ENCODE measurements at places on chromosomes 3 and 15.

- no peak for DNase-seq
Measured at GRCh38 chr3:142866841-142867631, 21.8 kb downstream of the PCOLCE2 start.

DNA sequence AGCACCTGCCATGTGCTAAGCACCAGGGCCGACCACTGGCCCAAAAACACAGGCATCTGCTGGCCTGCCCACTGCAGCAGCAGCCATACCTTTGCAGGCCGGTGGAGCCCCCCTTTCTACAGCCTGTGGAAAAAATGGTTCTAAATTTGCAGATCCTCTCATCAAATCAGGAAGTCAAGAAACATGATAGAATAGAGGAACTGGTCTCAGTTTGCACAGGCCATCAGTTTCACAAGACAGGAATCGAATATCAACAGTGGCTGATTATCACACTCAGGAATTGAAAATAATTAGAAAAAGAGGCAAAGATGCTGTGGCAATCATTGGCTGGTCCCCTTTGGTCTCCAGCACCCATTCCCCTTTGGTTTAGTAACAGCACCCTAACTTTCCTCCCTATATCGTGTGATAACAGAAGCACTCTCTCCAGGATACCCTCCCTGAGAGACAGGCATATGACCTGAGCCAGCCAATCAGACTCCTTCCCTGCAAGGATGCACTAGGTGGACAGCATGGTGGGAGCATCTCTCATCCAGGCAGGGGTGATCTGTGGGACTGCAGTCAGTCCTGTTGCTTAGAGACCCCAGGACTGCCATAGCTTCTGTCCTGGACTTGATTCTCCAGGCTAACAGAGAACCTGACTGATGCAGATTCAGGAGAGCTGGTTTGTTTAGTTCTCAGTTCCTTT lies 3.5 kb upstream of the PAK6 start:
- DNase-seq = no peak

DNA sequence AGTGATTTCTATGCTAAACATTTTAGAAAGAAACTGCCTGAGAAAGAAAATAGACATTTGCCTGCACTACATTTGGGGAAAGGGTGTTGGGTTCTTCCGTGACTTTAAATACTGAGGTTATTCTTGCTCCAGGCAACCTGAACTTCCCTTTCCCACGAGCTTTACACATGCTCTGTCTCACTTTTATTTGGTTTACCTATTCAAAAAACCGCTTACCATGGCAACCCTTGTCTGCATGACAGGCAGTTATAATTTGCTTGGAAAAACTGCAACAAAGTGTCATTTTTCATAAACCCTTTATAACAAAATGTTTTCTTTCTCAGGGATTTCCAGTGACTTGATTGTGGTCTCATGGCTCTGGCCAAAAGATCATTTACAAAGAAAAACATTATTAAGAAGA lies 416.3 kb upstream of the MEIS2 start:
- DNase-seq = no peak

- DNase-seq = no peak
Measured at GRCh38 chr3:70488816-70489215, 176.4 kb upstream of the MDFIC2 start.

- DNase-seq = no peak
Measured at GRCh38 chr15:36370051-36370730, 209.2 kb upstream of the CDIN1 start.

DNA sequence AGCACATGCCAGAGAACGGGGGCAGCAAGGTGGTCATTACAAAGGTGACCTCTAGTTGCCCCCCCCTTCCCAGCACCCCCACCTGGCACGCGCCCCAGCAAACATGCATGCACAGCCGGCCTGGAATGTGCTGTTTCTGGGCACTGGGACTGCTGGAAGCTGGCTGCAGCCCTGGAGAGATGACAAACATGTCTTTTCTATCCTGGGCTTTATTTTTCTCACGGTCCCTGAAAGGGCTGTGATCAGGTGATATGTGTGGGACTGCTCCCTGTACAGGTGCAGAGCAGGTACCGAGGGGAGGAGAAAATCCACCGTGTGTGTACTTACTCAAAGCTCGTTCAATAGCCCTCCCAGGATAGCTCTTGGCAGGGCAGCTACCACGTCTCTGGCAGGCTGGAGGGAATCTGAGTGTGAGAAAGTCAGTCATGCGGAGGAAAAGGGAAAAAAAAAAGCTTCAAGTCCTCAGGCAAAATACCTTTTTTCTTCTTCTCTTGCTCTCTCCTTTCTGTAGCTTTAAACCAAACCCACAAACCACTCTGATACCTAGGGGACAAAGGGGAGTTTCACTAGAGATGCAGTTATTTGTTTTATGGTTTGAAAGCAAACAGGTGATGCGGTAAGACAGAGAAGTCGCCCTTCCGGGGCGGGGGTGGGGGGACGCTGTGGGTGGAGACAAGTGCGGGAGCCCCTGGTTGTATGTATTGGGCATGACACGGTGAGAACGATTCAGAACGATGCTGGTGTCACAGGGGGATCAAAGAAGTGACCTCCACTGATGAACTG lies 5.0 kb upstream of the HES1 start:
- peak; percentile 53 for DNase-seq

- DNase-seq = no peak
Measured at GRCh38 chr15:53513431-53513830, 246.0 kb downstream of the WDR72 start.

DNA sequence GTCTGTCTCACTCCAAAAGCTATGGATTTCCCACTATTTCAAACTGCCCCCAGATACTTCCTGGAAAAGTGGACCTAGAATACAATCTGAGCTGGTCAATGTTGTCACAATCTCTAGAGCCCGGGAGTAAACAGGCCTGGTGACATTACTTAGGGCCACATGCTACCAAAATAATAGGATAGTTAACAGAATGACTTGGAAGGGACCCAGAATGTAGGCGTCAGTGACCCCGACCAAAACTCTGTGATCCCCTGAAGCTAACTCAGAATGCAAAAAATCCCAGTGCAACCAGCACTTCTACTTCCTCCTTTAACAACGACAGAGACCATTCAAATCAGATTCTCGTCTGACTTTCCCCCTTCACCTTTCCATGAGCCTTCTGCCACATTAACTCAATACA lies 51.5 kb upstream of the CDV3 start:
- DNase-seq = no peak

DNA sequence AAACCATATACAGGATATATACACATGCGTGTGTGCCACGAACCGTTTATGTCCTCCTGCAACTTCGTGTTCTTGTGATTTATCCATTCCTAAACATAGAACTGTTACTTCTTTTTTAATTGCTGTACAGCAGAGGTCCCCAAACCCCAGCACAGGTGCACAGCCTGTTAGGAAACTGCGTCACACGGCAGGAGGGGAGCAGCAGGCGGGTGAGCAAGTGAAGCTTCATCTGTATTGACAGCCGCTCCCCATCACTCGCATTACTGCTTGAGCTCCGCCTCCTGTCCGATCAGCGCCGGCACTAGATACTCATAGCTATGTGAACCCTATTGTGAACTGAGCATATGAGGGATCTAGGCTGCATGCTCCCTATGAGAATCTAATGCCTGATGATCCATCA lies 34.9 kb upstream of the NRROS start:
- DNase-seq = no peak

DNA sequence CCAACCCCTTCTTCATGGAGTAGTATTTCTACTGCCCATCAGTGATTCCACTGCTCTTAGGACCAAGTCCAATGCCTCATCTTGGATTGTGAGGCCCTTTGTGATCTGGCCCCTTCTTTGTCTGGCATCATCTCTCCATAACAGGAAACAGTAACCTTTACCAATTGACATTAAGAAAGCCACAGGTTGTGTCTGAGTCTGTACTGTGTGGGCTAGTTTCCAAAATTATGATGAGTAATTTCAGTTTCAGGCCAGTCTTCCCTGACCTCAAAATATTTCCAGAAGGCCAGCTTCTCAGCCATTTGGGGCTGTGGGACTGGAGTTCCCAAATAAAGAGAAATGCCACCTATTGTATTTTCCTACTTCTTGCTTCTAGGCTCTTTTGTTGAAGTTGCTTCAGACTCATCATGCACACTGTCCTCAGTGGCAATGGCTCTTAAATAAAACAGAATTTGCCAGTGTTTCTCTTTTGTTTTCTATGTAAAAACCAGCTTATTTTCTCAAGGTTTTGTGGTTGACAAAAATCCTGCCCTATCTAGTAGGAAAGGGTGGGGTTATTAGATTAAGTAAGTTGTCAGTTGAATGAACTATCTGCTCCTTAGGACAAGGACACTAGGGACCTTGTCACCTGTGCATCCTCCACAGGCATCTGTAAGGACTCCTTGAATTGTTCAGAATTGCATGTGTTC lies 47.0 kb upstream of the ACKR4 start:
- no peak for DNase-seq

GRCh38 chr15:51053571-51053970 lies 41.1 kb downstream of the TNFAIP8L3 start:
- no peak for DNase-seq

DNA sequence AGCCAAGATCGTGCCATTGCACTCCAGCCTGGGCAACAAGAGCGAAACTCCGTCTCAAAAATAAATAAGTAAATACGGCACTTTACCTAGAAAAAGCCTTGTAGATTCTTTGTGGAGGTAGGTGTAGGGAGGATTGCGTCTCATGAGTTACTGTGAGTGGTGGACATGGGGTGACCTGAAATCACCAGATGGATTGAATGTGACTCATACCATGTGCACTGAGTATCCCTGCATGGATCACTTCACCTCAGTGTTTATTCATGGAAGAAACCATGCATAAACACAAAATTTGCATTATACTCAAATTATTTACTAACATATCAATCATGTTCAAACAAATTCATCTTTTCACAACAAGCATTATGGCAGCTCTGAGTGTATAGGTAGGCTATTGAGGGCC lies 55.9 kb downstream of the MRPS25 start:
- no peak for DNase-seq

DNA sequence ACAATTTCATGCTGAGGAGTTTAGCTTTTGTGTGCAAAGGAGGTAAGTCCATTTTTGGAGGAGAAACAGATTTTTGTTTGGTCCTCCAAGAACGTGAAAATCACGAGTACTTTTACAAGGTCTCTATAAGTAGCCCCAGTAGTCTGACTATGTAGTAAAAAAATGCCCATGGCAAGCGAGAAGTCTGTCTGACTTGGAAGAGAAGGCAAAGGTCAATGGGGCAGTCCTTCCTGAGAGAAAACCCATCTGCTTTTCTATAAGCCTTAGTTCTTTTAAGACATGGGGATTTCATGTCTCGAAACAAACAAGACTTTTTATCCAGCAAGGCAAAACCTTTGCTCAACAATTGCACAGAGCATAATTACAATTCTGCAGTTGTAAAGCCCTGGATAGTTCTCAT lies 183.2 kb downstream of the GAP43 start:
- DNase-seq = no peak

- DNase-seq = no peak
Measured at GRCh38 chr15:36605604-36606263, 26.3 kb downstream of the CDIN1 start.

- no peak for DNase-seq
Measured at GRCh38 chr3:184177331-184177731, 2.7 kb downstream of the AP2M1 start.

GRCh38 chr3:60990442-60990730 lies 260.9 kb downstream of the FHIT start:
- DNase-seq = no peak
